Fibroblast of skin of back (primary cell): ENCODE measurements at places on chromosomes 5 and 9.

DNA sequence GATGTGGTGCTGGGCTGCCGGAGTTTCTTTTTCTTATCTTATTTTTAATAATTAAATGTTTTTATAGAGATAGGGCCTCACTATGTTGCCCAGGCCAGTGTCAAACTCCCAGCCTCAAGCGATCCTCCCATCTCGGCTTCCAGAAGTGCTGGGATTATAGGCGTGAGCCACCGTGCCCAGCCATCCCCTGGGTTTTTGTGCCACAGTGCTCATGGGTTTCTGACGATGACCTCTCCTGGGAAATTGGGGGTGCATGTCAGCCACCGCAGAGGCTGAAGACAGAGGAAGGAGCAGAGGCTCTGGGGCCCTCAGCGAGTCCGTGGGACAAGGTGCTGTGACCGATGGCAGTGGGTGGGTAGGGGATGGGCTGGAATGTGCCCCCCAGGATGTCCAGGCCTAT is 14.4 kb downstream of the GPSM1 start:
- no peak for DNase-seq

DNA sequence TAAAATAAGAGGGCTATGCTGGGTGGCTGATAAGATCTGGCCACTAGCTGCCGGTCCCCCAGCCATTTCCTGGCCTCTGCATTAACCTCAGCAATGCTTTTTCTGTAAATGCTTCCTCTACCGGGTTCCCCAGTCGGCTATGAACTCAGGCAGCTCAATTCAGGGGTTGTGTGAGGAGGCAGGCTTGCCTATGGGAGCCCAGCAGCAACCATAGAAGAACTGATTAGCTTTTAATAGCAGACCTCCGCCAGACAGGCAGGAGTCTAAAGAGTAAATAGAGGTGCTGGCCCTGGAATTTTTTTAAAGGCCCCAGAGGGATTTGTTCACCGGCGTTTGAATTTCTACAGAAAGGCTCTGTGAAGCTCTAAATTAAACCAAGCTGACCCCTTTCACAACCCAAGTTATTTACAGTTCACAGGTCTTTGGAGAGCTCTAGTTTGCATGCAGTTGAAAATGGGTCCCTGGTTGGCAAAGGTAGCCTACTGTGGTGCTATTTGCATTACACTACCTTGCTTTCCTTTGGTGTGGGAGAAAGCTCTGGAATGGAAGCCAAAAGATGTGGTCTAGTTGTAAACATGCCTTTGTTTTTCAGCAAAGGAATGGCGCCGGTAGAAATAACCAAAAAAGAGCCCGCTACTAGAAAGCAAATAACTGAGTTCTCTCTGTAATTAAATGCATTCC is 289.7 kb upstream of the SEMA6A start:
- no peak for DNase-seq

DNA sequence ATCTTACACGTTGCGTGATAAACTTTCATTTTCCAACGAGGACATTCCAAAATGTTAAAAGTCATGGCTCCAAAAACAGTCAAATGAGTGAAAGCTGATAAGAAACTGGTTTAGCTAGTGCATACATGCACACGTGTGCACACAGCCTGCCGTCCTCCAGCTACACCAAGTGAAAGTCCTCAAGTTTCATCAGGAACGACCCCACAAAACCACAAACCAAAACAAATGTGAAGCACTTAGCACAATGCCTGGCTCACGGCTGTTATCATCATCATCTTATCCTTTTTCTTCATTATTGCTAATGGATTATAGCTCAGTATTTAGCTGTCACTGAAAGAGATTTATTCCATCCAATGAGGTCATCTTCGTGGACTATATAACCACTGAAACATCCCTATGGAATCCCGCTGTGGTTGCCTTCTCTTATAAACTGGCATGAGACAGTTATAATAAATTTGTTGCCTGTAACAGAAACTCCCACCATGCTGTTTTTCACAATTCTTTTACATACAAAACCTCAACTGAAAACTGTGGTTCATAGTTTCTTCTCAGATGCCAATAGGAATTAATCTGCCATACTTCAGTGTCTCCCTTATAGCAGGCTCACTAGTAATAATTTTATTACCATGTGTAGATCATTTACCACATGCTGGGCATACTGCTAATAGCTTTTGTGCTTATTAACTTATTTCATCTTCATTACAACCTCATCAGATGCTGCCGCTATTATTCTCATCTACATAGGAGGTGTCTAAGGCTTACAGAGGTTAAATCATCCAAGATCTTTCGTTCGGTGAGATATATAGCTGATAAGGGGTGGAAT is 56.1 kb downstream of the SAXO1 start:
- peak; percentile 91 for DNase-seq

DNA sequence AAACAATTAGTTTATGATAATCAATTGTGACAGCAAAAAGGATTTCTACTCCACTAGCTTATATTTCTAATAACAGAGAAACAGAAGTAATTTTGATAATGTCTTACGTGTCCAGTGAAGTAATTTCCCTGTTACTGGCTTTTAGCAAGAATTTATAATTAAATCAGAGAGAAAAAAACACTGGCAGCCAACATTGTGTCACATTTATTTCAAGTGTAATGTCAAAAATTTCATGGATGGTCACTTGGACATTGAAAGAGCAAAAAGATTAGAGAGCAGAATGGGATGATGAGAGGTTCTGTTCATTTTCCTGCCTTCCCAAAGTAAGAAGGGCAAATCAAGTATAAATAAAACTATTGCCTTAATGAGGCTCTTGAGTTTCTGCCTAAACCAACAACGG is 239.3 kb upstream of the SEMA6A start:
- no peak for DNase-seq

DNA sequence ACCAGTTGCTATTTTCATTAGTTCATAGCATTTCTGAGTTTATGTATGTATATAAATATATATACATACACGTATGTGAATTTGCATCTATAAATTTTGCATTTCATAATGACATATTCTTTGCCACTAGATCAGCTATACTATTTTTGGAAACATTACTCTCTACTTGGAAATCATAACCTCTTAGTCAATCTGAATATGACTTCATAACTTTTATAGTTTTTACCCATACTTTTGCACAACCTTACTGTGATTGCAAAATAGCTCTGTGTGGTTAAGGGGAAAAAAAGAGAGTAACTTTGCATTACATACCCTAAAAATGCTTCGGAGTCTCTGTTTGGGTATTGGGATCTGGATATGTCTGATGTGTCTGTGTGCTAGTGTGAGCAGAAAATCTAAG is 44.9 kb upstream of the ADAMTSL1 start:
- peak; percentile 68 for DNase-seq

GRCh38 chr9:101848485-101848919 is 110.1 kb upstream of the GRIN3A start:
- peak; percentile 55 for DNase-seq

DNA sequence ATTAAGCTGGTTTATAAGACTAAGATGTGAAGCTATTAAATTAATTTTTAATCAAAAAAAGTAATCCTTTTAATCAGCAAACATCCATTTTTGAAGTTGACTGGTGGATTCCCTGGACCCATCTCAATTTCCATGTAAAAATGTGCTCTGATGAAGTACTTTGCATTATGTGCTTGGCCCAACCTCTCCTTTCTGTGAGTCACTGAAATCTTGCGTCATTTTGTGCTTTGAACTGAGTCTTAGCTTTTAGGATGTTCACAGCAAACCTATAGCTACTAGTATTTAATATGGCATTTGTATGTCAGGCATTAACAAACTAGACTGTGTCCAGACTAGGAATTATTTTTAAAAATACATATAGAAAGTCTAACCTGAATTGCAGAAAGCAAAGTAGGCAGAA is 55.0 kb upstream of the CDH12 start:
- DNase-seq: no peak

DNA sequence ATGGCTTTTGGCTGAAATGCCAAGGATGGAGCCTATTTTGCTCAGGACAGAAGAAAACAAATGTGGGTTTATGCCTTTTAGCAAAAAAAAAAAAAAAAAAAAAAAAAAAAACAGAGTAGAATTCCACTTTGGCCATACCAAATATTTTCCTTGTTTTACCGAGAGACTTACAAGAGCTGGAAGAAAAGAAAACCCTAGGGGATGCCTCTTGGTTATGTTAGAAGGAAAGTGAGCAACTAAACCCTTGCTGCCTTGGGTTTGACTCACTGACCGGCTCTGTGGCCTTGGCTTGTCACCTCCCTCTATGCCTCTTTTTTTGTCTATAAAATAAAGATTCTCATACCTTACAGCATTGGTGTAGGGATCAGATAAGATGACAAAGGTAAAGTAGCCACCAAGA is 69.6 kb upstream of the ABCA1 start:
- DNase-seq: peak; percentile 57

- no peak for DNase-seq
These were observed 51.2 kb upstream of the ARAP3 start for GRCh38 chr5:141733198-141733597.

- DNase-seq: no peak
These were observed 1.9 kb upstream of the TRIM32 start for GRCh38 chr9:116685166-116685565.

- DNase-seq: peak; percentile 15
These were observed 11.0 kb downstream of the PLIN2 start for GRCh38 chr9:19116107-19116790.

GRCh38 chr5:94362857-94363256 is 255.5 kb downstream of the KIAA0825 start:
- DNase-seq: no peak

DNA sequence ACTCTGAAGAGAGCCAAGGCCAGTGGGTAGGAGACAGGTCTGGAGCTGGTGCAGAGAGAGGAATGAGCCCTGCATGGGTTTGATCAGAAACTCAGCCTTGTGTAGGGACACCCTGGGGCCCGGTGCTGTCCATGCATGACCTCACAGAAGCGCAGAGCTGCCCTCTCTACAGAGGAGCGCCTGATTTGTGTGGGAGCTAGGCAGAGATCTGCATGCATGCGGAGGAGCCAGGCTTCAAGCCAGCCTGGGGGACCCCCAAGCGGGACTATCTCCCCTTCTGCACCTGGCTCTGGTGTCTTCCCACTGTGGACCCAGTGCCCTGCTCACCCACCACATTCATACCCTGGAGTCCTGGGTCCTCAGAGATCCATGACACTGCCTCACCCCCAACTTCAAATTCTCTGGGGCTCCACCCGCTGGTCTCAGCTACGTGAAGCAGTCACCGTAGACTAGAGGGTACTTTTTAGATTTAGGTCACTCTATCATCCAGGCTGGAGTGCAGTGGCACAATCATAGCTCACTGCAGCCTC is 2.6 kb upstream of the LCN2 start:
- DNase-seq: no peak

DNA sequence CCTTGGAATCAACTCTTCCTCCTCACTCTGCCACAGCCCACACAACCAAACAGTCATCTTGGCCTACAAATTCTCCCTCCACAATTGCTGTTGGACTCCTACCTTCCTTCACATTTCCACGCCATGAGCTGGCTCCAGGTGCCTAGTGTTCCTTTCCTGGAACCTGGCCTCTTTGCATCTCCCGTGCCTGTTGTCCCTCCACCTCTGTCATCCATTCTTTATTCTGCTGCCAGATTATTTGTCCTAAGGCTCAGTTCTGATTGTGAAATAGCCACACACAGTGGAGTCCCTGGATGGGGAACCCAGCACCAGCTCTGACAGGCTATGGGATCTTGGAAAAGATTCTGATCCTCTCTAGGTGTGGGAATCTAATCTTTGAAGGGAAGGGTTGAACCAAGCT is 109.1 kb upstream of the ANKH start:
- DNase-seq: no peak

DNA sequence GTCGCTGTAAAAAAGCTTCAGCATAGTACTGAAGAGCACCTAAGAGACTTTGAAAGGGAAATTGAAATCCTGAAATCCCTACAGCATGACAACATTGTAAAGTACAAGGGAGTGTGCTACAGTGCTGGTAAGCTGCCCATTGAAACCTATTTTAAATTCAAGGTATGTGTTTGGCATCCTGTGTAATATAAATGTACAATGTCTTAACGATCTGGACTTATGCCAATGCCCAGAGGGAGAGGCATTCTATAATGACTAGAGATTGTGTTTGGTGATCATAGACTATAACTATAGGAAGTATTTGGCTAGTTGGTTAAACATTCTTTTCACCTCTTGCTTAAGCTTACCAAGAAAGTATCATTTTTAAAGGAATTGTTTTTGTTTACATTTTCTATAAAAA is 95.7 kb downstream of the INSL6 start:
- no peak for DNase-seq

DNA sequence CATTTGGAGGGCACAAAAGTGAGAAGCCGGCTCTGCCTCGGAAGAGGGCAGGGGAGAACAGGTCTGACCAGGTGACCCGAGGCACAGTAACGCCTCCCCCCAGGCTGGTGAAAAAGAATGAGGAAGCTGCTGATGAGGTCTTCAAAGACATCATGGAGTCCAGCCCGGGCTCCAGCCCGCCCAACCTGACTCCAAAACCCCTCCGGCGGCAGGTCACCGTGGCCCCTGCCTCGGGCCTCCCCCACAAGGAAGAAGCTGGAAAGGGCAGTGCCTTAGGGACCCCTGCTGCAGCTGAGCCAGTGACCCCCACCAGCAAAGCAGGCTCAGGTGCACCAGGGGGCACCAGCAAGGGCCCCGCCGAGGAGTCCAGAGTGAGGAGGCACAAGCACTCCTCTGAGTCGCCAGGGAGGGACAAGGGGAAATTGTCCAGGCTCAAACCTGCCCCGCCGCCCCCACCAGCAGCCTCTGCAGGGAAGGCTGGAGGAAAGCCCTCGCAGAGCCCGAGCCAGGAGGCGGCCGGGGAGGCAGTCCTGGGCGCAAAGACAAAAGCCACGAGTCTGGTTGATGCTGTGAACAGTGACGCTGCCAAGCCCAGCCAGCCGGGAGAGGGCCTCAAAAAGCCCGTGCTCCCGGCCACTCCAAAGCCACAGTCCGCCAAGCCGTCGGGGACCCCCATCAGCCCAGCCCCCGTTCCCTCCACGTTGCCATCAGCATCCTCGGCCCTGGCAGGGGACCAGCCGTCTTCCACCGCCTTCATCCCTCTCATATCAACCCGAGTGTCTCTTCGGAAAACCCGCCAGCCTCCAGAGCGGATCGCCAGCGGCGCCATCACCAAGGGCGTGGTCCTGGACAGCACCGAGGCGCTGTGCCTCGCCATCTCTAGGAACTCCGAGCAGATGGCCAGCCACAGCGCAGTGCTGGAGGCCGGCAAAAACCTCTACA is 11.8 kb downstream of the QRFP start:
- no peak for DNase-seq

DNA sequence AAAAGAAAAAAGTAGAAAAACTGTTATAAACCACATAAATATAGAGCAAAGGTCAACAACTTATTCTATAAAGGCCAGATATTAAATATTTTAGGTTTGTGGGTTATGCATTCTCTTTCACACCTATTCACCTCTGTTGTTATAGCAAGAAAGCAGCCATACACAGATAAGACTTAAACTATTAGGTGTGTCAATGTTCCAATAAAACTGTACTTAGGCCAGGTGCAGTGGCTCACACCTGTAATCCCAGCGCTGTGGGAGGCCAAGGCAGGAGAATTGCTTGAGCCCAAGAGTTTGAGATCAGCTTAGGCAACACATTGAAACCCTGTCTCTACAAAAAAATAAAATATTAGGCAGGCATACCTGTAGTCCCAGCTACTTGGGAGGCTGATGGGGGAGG is 314.7 kb downstream of the BNC2 start:
- no peak for DNase-seq
